HCEC 1CT (cell line): ENCODE measurements at places on chromosomes 4 and X.
A peak's percentile ranks its signal among the peaks of the same experiment; 100 is the strongest.

GRCh38 chr4:125091-125771, 930 bp downstream of the ZNF718 start:
- DNase-seq, result no peak

GRCh38 chrX:123256378-123256777, 72.3 kb downstream of the GRIA3 start:
- DNase-seq, result no peak

DNA sequence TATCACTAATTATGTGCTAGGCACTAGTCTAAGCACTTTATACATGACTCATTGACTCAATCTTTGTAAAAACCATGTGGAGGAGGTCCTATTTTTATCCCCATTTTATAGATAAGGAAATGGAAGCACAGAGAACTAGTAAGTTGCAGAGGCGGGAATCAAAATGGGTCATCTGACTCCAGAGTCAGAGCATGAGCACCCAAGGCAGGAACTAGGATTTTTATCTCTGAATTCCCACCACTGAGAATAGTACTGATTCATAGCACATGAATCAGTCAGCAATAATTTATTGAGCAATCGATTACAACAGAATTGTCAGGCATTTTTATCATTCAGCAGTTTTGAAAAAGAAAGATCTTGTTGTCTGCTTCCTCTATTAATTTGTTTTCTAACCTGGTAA, 19.3 kb downstream of the SCARB2 start:
- peak; percentile 91 for DNase-seq

GRCh38 chrX:36950495-36951253, 57.5 kb upstream of the FAM47C start:
- DNase-seq, result no peak

DNA sequence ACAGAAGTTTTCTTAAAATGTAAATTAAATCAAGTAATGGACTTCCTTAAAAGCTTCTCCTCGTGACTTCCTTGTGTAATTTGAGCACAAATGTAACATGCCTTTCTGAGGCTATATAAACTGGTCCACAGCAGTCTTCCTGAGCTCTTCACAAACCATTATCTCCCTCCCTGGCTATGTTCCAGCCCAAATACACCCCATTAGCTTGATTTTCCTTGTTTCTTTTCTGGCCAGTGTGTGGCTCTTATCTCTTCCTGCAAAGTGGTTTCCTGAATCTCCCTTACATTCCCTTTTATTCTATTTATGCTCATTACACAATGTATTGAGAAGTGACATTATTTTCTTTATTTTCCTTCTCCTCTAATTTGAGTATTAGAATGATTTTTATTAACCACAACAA, 1085.3 kb upstream of the PCDH10 start:
- DNase-seq, result no peak

DNA sequence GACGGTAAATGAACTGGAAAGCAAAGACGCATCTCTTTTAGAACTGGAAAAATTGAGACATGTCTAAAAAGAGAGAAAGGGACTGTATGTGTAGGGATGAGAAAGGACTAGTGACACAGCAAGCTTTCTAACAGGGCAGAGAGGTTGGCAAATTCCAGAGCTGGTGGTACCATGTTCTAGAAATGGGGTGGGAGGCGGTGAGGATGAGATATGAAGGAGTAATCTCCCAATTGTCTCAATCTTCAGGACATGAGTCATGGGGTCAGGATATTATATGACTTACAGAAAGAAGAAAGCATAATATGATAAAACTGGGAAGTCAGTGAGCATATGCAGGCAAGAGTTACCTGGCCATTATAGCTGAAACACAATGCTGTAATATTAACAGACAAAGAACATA, 14.2 kb downstream of the TAB3 start:
- DNase-seq, result no peak
